Stimulated activated CD4-positive, alpha-beta T cell treated with anti-CD3 and anti-CD28 coated beads, Interleukin-2, amount 100 ng/mL, for 24 hours (primary cell): ENCODE measurements at places on chromosomes 12 and 14.

- DNase-seq, result no peak
These were observed 74.7 kb downstream of the E2F7 start for GRCh38 chr12:76990716-76991115.

GRCh38 chr14:23881282-23881681 is 72.3 kb upstream of the DHRS4 start:
- no peak for DNase-seq

DNA sequence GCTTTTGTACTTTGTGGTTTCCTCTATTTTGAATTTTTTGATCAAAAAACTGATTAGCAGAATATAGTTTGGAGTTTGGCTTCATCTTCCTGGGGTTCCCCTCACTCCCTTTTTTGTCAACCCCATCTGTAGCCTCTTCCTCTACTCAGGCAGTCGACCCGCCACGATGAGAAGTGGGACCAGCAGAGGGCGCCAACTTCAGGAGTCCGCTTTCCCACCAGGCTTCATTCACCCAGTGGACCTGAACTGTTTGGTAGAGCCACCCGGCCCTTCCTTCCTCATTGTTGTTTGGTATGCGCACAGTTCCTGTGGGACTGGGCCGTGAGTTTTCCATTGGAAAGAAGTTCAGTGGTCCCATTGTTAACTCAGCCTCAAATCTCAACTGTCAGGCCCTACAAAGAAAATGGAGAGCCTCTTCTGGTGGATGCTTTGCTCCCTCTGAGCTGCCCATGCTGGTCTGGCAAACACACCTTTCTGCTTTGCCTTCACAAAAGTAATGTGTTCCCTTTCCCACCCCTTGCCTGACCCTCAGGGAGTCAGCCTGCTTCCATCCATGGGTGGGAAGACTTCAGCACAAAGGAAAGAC is 21.7 kb downstream of the TMBIM6 start:
- peak; percentile 87 for DNase-seq

DNA sequence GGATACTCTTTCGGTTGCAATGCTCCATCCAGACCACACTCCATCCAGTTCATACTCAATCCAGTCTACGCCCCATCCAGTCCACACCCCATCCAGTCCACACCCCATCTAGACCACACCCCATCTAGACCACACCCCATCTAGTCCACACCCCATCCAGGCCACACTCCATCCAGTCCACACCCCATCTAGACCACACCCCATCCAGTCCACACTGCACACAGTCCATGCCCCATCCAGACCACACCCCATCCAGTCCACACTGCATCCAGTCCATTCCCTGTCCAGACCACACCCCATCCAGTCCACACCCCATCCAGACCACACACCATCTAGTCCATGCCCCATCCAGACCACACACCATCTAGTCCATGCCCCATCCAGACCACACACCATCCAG is 116.0 kb upstream of the RTL1 start:
- no peak for DNase-seq

DNA sequence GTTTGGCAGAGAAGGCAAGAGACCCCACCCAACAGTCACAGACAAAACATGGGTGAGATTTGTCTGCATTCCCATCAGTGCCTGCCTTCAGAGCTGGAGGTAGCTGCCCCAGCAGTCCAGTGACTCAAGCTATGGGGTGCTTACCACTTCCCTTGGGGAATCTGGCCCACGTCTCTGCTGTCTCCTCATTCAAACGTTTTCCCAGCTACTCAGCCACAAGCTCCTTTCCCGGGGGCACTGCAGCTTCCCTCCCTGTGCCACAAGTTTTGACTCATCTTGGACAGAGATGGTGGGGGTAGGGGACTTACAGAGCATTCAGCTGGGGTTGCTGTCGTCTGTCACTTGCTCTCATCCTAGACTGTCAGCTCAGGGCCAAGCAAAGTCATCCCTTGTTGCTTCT is 66.6 kb downstream of the FBXL14 start:
- DNase-seq, result no peak

DNA sequence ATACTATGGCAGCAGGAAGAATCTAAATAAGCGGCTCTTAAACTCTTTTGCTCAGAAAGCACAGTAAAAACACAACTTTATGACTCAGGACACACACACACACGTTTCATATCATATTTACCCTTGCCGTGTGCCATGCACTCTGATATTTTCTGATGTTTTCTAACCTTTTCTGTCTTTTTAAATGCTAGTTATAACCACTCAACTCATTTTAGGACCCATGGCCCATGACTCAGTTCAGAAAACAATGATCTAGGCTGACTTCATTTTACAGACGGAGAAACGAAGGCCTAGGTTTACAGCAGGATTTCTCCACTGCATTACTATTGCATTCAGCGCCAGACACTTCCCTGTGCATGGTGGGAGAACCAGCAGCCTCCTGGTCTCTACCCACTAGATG is 9.1 kb downstream of the VWF start:
- DNase-seq, result no peak

- no peak for DNase-seq
These were observed 10.9 kb downstream of the NAP1L1 start for GRCh38 chr12:76073561-76073960.

DNA sequence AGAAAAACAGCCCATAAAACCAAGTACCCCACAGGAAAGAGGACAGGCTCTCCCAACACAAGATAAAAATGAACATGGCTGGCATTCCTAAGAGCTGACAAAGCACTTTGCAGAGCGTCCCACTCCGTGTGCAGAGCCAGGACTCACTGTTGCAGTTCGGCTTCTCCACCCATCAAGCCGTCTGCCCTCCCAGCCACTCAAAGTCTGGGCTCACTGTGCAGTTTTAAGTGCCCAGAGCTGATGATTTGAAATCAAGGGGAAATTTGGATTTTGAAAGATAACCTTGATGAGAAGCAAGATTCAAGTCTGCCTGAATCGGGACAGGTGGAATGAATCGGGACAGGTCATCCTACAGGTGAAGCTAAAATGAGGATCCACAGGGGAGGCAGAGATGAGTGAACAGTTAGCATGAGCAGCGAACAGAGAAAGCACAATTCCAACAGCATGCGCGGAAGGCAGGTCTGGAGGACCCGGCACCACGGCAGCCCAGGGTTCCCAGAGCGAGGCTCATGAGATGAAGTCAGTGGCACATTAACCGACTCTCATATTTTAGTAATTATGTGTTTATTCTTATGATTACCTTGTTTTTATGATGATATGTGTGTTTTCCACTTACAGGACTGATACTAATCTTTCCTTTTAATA is 39.8 kb upstream of the GPR68 start:
- no peak for DNase-seq

- DNase-seq, result no peak
These were observed 505.9 kb downstream of the SLC16A7 start for GRCh38 chr12:60101715-60102114.

DNA sequence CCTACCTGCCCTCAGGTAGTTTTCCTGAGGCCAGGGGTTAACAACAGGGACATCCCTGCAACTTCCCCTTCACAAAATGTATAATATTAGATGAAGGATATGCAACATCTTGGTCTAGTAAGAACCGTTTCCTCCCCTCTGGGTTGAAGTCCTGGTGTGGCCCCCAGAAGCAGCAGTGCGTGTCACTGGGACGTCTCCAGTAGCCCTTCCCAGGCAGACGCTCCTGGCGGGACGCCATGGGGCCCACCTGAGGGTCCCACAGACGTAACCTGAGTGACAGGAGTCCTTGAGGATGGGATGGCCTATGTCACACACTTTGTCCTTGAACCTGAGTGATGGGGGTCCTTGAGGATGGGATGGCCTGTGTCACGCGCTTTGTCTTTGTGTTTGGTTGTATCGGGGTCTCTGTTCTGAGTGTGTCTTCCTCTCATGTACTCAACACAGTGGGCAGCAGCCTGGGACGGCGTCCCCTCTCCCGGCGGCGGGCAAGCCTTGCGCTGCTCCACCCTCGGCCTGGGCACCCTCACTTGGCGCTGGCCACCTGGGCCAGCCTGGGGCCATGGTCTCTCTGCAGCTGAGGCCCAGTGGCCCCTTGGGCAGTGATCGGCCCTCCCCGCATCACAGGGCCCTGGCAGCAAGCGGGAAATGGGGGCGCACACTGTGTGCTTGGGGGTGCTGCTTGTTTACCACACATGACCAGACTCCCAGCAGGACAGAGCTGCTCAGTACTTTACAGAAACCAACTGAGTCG is 14.3 kb upstream of the AMN start:
- DNase-seq, result no peak

GRCh38 chr12:103043531-103044486 is 86.3 kb downstream of the ASCL1 start:
- no peak for DNase-seq

DNA sequence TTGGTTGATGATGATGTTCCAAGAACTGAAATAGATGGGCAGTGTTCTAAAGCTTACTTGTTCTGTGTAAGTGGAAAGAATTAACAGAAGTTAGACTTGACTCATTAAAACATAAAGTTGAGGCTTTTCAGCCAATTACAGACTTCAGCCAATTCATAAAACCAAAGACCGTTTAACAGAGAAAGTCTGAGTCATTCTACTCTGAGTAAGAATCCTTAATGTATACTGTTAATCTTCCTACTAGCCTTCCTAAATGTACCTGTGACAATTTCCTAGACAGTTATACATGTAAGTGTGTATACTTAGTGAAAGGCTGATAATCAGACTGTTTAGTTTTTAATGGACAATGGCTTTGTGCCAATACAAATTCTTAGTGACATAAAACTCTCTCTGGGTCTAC is 681.0 kb downstream of the RPL10L start:
- no peak for DNase-seq

GRCh38 chr14:34059925-34060650 is 109.2 kb upstream of the EGLN3 start:
- DNase-seq, result peak; percentile 65

DNA sequence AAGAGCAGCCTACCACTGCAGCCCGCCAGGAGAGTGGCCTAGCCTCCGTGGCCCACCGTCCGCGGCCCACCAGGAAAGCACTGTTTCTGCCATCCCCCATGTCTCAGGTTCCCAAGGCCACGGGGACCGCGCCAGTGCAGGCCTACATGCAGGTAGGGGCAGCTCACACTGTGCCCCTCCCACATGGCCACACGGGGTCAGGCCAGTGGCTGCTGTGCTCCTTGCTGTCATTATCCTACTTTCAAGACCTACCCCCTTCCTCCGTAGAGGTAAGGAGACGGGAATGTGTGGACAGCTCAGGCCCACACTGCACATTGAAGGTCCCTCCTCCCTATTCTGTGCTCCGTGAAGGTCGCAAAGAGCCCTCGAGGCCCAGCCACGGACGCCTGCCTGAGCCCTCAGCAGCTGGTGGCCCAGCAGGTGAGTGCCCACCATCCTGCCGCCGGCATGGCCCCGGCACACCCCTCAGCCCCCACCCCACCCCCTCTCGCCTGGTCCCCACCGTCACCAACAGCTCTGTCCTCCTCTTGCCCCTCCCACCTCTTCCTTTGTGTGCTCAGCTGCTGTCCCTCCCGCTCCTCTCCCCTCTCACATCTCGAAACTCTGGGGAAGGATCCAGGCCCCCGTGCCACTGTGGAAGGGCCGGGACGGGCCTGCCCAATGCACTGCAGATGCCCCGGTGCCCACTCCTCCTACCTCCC is 10.0 kb downstream of the DDX51 start:
- DNase-seq, result no peak

GRCh38 chr12:99529966-99530365 is 117.6 kb upstream of the GARIN6 start:
- DNase-seq, result no peak
